ENCODE measurements at places on chromosomes 12 and 14.

DNA sequence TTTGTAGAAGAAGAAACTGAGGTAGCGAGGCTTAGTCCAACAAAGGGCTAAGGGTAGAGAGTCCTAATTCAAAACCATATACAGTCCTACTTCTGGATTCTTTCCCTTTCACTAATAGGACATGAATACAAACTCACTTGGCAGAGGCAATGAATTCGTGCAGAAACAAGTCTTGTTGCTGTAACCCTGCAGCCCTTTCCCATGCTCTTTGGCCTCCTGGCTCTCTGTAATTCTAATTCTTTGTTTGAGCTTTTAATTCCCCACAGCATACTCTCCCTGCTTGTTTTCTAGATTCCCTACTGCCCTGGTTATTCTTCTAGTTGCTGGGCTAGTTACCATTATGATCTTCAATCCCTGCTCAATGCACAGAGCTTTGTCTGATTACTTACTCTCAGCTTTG is 381.4 kb downstream of the ETNK1 start:
- DNase-seq = no peak

- no peak for DNase-seq
These were observed 8.4 kb downstream of the PAPLN start for GRCh38 chr14:73245480-73246325.

- DNase-seq = no peak
These were observed 122.3 kb upstream of the NTF3 start for GRCh38 chr12:5309654-5310053.

DNA sequence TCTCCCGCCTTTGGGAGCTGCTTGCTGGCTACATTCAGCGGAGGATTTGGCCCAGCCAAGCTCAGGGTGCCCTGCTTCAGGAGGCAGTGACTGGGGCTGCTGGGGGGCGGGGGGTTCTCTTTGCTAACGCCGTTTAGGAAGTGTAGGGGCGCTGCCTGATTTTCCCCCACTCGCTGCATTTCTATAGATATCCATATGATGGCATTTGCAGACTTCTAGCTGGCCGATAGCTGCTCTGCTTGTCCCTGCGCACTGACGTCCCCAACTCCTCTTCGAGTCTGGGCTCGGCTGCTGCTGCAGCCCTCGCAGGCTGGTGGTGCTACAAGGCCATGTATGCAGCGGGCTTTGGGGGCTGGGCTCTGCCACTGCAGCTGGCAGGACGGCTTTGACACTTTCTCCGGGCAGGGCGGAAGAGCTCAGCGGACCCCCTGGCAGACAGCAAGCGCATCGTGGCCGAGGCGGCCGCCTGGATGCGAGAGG is 3.1 kb downstream of the LRFN5 start:
- no peak for DNase-seq

DNA sequence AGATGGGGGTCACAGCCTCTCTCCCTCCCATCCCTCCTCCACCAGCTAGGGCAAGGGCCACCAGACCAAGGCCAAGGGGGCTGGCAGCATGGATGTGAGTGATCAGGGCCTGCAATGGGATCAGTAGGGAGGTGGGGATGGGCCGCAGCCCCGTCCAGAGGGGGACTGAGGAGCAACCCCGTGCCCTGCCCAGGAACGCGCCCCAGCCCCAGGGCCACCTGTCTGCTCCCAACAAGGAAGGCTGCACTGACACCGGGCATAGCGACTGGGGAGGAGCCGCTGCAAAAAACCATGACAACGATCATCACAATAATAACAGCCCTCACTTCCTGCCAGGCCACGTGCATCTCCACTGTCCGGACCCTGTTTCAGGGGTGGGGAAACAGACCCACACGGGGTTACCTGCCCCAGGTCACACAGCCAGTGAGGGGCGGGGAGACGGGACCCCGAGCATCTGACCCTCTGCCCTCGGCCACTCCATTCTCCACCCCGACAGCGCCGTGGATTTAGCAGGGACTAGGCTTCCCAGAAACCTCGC is 24.3 kb downstream of the NCOR2 start:
- DNase-seq = no peak

- no peak for DNase-seq
These were observed 190.7 kb downstream of the NEDD1 start for GRCh38 chr12:97097734-97098133.

DNA sequence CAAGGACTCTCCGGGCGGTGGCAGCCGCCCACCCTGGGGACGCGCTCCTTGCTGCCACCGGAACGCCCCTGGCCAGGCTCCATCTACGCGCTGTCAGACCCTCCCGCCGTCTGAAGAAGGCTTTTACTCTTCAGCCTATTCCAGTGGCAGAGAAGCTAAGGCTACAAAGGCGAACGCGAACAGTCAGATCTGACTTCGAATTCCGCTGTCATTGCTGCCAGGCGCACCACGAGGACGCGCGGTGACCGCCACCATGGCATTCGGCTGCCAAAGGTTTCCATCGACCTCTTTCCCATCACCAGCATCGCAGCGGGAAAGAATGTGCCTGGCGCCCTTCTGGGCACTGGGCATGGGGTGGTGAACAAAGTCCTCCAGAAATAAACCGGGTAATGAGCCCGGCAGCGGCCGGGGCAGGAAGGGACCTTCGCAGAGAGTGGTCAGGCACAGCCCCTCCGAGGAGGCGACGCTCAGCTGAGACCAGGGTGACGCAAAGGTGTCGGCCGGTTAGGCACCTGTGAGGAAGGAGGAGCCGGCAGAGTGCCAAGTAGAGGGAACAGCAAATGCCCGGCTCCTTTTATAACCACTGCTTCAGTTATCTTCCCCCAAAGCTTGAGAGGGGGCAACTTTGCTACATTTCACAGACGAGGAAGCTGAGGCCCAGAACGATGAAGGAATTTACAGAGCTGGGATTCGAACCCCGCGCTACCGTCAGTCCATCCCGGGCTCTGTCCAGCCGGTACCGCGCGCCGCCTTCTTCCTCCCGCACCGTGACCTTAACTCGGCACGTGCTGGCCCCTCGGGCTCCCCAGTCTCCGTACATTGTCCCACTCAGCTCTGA is 1.9 kb upstream of the RFX4 start:
- no peak for DNase-seq

DNA sequence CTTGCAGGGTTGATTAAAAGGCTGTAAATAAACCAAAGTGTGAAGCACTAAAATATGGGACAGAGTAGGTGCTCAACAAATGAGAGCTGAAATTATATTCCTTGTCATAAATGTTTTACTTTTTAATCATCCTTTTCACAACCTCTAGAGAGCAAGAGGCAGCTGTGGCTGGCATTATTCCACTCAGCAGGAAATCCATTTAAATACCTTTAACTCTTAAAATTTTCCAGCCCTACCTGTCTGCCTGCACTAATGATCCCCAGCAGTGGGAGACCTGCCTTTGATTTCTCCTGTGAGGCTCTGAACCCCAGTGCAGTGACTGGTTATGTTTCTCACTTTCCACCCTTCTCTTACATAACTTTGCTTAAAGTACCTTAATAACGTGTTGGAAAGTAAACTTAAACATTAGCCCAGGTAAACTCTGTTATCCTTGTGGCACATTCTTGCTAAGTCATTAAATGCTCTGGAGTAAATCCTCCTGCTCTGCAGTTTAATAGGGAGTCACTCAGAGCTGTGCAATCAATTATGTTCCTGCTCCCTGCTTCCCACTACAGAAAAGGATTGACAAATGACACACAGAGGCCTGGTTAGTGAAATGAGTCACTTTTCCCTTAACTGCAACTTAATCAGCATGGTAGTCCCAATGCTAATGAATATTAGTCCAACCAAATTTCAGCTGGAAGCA is 755.7 kb upstream of the USP15 start:
- no peak for DNase-seq

- no peak for DNase-seq
These were observed 44.5 kb downstream of the ASCL4 start for GRCh38 chr12:107818984-107819383.

DNA sequence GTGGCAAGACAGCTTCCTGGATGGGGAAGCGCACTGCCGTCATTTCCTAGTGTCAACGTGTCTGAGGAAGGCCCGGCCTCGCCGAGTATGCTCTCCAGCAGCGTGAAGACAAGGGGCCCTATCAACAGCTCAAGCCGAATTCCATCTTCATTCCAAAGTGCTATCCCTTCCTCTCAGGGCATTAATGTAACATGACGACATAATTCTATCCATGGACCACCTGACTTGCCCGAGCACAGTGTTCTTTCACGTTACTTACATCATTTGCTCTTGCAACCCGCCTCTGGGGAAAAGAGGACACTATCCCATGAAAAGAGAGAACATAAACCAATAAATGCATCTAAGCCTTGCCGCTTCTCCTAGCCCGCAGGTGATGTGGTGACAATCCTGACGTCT is 22.9 kb downstream of the CCDC92 start:
- DNase-seq = no peak

- DNase-seq = no peak
These were observed 36.8 kb downstream of the RTRAF start for GRCh38 chr14:52026017-52026660.

DNA sequence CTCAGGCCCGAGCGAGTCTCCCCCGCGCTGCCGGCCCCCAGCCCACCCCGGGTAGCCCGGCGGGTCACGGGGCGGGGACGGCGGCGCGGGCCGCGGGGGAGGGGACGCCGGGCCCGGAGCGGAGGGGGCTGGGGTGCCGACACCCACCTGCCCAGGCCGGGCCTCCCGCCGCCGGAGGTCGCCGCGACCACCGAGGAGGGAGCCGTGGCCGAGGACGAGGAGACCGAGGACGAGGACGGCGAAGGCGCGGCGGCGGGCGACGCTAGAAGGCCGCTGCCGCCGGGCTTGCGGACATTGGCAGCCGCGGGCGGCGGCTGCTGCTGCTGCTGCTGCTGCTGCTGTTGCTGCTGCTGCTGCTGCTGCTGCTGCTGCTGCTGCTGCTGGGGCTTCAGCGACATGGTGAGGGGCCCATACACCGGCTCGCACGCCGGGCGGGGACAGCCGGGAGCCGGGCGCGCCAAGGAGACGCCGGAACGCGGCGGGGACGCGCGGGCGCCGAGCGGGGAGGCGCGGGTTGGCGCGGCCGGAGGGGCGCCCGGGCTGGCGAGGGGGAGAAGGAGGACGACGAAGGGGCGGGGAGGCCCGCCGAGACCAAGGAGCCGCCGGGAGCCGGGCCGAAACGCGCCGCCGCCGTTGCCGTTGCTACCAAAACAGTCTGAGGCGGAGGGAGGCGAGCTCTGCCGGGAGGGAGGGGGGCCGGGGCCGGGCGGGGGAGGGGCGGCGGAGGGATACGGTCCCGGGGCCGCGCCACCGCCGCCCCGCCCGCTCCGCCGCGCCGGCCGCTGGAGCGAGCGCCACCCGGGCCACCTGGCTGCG is at the start of gene ATXN2:
ATXN2 (minus strand) TSS at position 679 of the 816 bp plus-strand sequence; CDS start at position 398, 281 bp downstream.
- no peak for DNase-seq

GRCh38 chr12:10540776-10541205 is 35.1 kb downstream of the EIF2S3B start:
- DNase-seq = no peak

DNA sequence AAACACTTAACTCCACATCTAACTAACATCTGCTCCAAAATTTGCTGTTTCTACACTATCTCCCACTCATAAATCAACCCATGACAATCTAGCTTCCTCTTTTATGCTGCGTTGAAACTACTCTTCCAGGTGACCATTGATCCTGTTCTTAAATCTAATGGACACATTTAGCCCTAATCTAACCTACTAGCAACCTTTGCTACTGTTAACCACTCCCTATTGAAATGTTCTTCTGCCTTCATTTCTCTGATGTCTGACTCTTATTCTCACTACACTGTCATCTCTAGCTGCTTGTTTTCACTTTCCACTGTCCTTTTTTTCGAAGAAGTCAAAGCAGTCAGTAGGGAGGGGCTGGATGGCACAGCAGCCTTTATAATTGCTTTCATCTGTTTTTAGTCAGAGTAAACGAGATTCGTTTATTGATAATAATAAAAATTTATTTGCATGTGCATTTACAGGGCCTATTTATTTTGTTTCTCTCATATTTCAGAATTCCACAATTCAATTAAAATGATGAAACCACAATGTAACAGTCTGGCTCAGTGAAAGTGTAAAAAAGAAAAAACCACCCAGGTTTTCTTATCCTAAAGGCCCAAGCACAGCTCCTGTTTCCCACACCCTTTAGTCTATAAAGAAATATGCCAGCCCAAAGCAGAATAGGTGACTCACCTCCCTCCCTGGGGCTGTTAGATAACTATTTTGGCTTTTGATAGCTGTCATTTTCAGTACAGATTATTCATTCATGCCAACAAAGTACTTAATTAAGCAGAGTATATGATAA is 44.9 kb downstream of the ATP2B1 start:
- DNase-seq = no peak

GRCh38 chr14:54730156-54730961 is 163.4 kb downstream of the SAMD4A start:
- no peak for DNase-seq

Measured in SK-N-MC (cell line).